ENCODE measurements at places on chromosomes 2 and 18. TPM values are rescaled to one million over a fixed set of nuclear protein-coding genes. Genes with fewer than 3 reads are reported as not detected.

ANKRD29 gene
- not detected for total RNA-seq

GPR39 gene
- not detected for total RNA-seq

TTR gene
- not detected for total RNA-seq

GKN1 gene
- total RNA-seq, result not detected

USP37 gene
- 45.5 TPM for total RNA-seq

SANBR gene
- 3.1 TPM for total RNA-seq
